H54 (cell line): ENCODE measurements at places on chromosomes 1 and 21.

DNA sequence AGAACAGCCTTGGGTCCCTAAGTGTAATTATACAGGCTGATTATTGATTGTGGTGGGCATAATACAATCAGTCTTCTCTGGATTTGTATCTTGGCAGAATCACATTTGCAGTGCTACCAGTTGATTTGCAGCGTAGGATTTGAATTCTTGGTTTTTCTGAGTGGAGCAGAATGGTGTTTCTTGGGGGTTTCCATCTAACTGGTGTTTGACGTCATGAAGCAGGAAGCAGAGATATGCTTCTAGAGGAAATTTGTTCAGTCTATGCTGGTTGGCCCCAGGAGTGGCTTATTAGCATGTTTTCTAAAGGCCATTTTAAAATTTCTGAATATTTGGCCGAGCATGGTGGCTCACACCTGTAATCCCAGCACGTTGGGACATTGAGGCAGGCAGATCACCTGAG lies 3.4 kb downstream of the CTTNBP2NL start:
- DNase-seq, result no peak

GRCh38 chr1:3312898-3313575 lies 141.4 kb upstream of the ARHGEF16 start:
- DNase-seq, result peak; percentile 90

- no peak for DNase-seq
These were observed 38.8 kb downstream of the HMGB4 start for GRCh38 chr1:33902486-33903209.

DNA sequence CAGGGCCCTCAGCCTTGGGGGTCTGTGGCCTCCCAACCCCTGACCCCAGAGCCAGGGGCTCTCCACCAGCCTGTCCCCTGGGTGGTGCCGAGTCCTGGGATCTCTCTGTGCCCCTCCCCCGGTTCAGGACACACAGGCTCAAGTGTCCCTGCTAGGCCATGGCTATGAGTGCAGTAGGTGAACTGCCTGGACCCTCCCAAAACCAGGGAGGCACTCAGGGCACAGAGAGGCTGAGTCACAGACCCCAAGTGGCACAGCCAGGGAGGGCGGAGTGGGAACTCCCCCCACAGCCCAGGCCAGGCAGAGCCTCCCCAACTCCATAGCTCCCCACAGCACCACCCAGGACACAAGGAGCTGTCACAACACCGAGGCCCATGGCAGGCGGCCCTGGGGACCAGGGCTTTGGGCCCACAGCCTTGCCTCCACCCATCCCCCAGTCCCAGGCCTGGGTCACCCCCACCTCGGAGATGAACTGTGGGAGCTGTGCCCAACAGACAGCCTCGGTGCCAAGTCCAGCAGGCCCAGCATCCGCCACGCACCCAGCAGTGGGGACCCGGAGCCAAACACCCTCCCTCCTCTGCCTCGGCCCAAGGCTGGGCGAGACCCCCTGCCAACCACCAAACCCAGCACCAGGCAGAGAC lies 3.2 kb downstream of the DVL1 start:
- no peak for DNase-seq

GRCh38 chr1:222654849-222655248 lies 37.0 kb downstream of the MIA3 start:
- DNase-seq, result no peak

DNA sequence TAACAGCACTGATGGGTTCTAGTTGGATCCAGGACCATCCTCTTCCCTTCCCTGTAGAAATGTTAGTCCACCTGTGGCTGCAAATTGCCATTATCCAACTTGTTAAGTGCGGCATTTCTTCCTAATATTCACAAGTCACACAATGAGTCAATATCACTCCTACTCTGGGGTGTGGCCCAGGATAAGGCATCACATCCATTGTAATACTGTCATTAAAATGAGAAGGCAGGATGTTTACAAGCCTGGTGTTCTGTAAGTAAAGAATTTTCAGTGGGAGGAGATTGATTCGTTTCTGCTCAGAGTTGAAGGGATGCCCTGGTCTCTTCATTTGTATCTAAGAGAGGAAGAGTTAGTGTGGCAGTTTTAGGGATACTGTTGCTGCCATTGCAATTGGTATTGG lies 18.1 kb upstream of the ARHGAP29 start:
- no peak for DNase-seq

- no peak for DNase-seq
These were observed 455.9 kb downstream of the PLPP3 start for GRCh38 chr1:56123421-56123820.

DNA sequence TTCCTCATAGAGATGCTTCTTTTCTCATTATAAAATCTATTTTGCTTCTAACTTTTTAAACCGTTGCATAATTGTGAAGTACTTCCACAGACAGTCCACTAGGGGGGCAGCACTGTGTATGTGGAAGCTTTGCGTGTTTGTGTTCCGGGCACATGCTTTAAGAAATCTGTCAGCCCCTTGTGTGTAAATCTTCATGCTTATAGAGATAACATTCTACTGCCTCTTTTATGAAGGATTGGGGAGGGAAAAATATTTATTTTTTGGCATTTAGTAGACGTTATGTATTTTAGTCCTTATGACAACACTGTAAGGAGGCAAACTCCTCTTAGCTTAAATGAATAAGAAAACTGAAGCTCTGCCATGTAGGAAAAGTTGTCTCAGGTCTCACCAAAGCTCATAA lies 157.3 kb upstream of the PTGFR start:
- no peak for DNase-seq

DNA sequence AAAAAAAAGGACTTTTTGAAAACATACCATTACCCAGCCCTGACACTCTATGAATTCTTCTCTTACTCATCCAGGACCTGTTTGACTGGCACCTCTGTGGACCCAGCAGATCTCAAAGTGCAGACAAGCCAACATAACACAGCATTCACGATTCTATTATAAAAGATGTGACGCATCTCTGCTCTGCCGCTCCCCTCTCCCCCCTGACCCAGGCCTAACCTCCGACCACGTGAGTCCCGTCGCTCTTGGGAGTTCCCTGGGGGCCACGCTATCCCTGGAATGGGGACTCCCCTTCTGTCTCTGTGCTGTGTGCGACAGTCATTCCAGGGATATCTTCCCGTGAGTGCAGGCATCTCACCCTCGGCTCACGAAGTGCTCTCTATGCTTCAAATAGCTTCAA lies 21.1 kb downstream of the LRRC38 start:
- no peak for DNase-seq

GRCh38 chr1:18951818-18952391 lies 4.6 kb downstream of the IFFO2 start:
- DNase-seq, result no peak

DNA sequence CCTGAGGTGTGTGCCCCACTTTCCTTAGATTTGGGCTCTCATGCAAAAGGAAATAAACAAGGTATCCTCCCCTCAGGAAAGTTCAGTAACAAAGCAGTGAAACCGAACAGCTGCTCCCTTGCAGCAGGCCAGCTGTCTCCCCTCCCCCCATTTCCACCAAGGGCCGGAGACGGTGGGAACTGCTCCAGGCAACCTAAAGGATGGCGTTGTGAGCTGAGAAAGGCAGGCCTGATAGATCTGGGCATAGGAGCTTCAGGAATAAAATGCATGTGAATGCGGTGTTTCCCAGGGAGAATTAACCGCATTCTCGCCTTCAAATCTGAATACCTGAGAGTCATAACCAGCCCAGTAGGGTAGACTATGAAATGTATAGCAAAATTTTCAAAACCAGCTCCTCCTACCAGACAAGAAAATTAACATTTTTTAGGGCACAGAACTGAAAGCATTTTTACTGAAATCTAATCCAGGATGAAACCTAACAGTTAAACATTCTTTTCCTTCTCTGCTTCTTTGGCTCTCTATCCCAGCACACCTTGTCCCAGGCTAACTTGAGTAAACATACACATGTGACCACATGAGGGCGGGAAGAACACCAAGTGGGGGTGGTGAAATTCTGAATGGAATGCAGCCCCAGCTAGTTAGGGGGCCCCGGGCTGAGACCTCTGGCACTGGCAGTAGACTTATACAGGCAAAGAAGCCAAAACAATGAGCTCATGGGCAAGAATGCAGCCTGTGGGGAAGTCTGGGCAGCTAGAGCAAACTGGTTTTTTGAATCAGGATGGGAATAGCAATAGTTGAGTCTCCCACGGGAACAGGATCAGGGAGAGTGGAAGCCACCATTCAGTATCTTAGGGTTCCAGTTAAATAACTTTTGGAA lies 11.5 kb downstream of the MCL1 start:
- DNase-seq, result peak; percentile 47

DNA sequence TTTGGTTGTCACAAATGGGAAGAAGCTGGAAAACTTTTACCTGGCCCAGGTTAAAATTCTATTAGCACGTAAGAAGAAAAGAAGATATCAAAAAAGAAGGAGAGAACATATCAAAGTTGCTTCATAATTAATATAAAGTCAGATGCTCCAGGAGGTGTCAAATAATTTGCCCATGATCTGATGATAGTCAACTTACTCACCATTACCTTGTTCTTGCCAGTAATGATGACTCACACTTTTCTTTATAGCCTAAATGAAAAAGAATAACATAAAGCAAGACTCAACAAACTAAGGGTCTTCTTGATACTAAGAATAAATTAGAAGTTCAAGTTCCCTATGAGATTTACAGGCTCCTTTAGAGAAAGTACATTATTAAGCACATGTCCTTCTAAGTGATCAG lies 580.4 kb downstream of the TTLL7 start:
- no peak for DNase-seq

GRCh38 chr1:12600880-12601633 lies 17.0 kb downstream of the DHRS3 start:
- DNase-seq, result no peak

DNA sequence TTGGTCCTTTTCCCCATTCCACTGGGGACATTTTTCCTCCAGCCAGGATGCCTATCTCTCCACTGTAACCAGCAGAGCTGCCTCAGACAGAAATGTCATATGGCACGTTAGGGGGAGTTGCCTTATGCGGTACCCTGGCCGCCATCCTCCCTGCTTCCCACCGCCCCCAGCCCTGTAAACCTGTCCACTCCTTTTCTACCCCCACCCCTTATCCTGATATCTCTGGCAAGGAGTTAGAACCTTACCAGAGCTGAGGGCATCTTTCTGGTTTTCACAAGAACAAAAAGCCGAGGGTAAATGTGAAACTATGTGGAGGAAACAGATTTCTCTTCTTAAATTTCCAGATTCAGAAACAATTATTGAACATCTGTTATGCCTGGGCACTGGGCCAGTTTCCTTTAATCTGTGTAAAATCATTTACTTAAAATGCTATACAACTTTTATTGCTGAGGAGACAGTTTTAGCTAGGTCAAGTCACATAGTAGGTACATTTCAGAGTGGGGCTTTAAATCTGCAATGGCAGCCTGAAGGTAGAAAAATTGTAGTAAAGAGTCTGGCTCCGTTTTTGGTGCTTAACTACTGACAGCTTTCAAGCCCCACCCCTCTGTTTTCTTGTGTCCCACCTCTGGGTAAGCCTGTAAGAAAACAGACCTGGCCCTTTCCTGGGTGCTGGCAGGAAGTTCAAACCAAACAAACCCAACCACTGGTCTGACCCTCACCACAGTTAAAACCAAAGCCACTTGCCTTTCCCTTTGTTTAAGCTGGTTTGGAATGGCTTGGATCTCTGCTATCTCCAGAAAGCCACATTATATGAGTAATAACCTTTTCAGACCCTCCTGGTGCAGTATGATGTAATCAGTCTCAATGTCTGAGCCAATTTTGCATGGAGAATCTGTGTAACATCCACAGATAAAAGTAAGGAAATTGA lies 319.0 kb downstream of the HHAT start:
- DNase-seq, result peak; percentile 18

DNA sequence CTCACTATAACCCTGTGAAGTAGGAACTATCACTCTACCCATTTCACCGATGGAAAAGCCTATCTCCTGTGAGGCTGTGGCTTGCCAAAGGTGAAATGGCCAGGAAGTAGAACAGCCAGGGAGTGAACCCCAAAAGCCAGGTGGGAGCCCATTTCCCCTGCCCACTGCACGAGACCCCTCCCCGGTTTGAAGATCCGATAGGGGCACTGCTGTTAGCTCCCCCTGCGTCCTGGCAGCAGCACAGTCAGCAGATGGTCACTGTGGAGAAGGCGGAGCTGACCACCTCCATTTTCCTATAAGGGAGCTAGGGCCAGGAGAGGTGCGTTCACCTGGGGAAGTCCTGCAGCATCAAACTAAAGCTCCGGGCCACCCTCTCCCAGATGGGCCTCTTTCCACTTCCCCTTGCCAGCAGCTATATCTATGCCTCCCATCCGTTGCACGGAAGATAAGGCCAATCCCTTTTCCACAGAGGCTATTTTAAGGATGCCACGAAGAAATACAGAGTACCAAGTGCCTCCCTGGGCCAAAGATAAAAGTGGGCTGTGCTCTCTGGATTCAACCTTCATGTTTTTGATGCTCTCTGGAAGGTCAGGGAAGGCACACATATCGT lies 7.8 kb downstream of the ERG start:
- DNase-seq, result no peak

- no peak for DNase-seq
These were observed 25.6 kb downstream of the ALPL start for GRCh38 chr1:21534674-21535378.

DNA sequence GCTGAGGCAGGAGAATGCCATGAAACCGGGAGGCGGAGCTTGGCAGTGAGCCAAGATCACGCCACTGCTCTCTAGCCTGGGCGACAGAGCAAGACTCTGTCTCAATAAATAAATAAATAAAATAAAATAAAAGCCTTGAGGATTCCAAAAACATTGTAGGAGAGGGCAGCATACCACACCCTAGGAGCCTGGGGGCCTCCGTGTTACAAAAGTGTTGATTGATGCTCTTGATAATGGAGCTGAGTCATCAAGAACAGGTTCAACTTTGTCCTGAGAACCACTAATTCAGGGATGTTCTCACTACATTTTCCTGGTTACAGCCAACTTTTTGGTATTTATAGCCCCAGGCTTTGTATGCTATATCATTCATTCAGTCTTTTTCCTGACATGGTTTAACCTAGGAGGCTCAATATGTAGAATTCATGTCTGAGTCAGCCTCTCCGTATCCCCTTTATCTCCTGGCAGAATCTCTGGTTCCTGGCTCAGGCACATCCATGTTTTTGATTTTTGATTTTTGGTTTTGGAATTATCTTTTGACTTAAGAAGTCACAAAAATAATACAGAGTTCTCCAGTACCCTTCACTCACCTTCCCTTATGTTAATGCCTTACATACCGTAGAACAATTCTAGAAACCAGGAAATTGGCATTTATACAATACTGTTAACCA lies 69.4 kb downstream of the LRRC8D start:
- no peak for DNase-seq

GRCh38 chr1:43430831-43431230 lies 22.9 kb downstream of the HYI start:
- no peak for DNase-seq

DNA sequence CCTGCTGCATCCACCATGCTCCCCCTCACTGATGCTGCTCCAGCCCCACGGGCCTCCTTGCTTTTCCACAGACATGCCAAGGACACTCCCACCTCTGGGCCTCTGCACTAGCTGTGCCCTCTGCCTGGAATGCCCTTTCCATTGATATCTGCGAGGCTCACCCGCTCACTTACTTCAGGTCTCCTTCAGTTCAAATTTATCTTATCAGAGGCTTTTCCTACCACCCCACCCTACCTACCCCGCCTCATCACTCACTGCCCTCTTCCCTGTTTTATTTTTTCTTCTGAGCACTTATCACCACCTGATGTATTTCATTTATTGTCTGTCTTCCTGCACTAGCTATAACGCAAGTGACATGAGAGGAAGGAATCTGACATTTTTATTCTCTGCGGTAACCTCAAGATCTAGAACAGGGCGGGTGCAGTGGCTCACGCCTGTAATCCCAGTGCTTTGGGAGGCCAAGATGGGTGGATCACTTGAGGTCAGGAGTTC lies 7.0 kb downstream of the HSPG2 start:
- no peak for DNase-seq

GRCh38 chr1:21331752-21332478 lies 41.7 kb upstream of the ECE1 start:
- no peak for DNase-seq

GRCh38 chr1:160167580-160167979 lies 16.2 kb downstream of the ATP1A4 start:
- DNase-seq, result peak; percentile 41
